Stimulated activated CD4-positive, alpha-beta T cell treated with anti-CD3 and anti-CD28 coated beads, Interleukin-4, amount 100 ng/mL, for 24 hours (primary cell): ENCODE measurements at places on chromosomes 11 and 22.

DNA sequence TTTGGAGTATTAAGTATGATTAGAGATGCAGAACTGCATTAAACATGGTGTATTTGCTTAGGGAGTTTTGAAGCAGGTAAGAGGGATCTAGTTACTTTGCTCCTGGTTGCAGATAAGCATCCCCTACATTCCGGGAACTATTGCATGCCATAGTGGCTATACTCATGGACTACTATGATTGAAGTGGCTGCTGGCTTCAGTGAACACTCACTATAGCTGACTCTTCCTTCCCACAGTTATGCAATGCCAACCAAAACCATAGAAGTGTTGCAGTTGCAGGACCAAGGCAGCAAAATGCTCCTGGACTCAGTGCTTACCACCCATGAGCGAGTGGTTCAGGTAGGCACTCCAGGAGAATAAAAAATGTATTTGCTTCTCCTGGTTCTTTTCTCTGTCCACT lies 17.0 kb downstream of the COA4 start:
- no peak for DNase-seq

DNA sequence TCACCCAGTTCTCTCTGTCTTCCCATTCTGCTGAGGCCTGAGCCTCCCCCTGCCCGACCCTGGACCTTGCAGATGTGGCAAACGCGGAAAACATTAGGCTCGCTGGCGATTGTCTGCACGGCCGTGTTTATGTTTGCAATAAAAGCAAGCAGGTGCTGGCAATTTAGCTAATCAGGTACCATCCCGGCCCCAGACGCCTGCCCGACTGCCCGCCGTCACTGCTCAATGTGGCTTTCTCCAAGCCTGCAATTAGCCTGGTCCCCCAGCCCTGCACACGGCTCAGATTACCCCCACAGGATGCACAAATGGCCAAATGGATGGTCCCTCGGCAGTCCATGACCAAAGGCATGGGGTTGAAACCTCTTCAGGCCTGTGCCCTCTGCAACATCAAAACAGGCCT lies 259.7 kb downstream of the MN1 start:
- DNase-seq: no peak

DNA sequence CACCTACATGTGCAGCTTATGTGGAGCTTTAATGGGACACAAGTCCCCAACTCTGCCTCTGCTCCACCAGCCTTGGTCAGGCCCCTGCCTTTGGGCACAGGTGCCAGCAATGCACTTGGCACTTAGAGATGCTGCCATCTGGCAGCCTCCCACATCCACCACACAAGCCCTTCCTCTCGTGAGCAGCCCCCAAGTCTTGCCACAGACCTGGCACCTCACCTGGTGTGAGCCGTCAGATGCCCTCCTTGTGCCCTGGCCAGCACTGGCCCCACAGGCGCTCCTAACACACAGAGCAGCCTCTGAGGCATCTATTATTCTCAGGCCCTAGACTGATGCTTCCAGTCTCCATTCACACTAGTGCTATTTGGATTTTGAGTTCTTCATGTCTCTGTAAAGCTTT lies 24.5 kb upstream of the SERPIND1 start:
- no peak for DNase-seq

DNA sequence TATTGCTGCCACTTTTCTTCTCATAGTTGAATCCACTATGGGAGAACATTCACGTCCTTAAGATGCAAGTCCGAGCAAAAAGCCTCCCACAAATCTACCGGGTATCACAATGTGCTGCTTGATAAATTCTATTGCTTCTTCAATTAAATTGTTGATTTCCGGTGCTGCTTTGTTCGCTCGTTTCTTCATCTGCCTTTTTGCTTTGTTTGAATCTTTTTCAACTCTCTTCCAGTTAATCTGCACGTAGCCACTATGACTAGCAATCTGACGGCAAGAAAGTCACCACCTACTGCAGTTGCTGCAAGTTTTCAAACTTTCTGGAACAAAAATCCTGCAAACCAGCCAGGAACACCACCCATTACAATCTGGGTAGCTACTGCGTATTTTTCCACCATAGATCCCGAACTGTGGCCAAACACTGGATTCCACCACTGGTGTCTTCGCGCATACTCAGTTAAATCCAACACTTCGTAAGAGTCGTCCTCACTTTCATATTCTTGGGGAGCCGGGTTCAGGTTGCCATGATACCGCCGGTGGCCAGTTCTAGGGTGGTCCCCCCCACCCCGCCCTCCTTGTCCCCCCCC lies 59.1 kb downstream of the CLMP start:
- no peak for DNase-seq

DNA sequence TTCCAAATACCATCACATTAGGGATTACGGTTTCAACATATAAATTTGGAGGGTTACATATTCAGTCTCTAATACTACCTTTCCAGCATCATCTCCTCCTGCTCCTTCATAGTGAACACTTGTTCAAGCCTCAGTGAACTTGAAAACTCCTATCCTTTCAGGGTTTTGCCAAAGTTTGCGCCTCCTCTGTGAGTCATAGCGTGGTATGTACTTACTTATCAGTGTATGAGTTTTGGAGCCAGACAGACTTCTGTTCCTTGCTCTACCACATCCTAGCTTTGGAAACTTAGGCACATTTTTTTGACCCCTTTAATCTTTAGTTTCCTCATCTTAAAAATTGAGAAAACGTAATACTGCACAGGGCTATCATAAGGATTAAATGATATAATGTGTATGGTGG lies 160.1 kb upstream of the ZC3H12C start:
- DNase-seq: no peak
